Activated naive CD4-positive, alpha-beta T cell treated with anti-CD3 and anti-CD28 coated beads for 36 hours (primary cell): ENCODE measurements at places on chromosomes 6 and 20.

DNA sequence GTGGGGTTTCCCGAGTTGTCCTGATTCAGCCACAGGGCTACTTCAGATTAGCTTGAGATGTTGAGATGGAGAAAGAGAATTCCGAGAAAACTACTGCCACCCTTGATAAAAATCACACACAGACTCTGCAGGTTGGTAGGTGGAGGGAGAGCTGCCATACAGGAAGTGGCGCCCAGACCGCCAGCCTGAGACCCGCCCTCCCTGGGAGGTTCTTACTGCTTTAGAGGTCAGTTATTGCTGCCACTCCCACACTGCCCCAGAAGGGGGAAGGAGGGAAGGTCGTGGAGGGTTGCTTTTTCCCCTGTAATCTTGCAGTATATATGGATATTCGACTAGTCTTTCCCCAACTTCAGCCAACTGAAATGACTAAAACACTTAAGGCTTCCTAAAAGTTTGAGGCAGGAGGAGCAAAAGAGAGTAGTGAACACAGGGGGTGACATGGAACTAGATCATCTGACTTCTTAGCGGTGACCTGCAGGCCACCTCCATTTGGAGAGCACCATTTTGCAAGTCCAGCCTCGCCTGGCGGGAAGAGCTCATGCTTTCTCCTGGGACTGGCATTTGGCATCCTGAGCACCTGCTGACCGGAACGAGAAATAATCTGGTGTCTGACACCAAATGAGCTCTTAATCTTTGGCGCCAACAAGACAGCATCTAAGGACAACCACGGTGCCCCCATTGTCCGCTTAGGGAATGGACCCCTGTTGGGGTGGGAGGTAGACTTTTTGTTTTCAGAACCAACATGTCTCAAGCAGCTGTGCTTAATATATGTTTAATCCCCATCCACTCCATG lies 35.7 kb upstream of the SLC22A1 start:
- no peak for DNase-seq

- DNase-seq = peak; percentile 10
Observed at GRCh38 chr20:3471397-3472021, 691 bp downstream of the ATRN start.

DNA sequence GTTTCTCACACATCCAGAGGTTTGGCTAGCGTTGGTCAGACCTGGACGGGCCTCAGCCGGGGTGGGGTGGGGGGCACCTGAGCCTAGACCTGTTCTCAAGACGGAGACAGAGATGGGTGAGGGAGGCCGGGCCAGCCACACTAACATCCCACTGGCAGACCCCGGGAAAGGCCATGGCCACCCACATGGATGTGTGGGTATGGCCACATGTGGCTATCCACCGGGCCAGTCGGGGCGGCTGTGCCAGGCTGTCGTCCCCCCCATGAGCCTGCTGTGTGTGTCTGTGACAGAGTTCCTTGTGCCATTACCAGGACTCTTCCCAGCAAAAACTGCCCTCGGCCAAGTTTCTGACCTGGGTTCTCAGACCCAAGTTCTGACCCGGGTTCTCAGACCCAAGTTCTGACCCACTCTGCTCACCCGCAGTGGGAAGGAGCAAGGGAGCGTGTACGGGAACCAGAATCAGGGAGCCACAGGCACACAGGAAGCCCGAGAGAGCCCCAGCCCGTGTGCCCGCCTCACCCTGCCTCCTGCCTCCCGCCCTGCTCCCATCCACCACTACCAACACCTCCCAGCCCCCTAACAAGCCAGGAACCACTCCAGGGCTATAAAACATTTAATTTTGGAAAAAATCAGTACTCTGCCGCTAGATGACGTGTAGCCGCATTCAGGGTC lies 255.5 kb downstream of the TAF4 start:
- no peak for DNase-seq

DNA sequence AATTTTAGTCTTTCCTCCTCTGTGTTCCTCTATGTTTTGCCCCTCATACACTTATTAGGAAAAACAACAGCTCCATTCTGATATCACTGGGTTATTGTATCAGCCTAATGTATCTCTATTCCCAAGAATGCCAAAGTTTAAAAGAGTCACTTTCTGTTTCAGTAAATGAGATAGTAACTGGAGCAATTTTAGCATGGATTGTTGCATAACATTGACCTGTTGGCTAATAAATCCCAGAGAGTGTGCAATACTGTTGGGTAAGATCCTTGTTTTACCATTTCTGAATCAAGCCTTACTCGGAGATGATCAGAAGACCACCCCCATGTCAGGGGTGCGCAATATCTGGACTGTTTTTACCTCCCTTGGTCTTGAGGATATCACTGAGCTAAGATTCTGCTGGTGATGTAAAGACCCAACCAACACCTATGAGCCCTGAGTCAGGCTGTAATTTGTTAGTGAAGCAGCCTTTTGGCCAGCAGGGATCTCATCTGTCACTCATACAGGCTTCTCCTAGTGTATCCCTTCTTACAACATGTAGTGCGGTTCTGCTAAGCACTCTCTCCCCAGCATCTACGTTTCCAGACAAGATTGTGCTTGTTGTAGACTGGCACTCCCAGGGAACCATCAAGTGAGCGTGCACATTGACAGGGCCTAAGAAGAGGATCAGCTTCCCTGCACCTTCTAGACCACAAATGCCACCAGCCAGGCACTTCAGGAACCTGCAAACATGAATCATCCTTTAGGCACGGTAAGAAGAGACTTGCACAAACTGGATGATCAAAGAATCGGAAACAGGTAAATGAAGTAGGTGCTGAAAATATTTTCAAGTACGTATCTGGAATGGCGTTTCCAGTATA lies 11.5 kb upstream of the IPCEF1 start:
- peak; percentile 53 for DNase-seq

GRCh38 chr6:109073344-109074132 lies 21.1 kb downstream of the SESN1 start:
- DNase-seq = peak; percentile 66

DNA sequence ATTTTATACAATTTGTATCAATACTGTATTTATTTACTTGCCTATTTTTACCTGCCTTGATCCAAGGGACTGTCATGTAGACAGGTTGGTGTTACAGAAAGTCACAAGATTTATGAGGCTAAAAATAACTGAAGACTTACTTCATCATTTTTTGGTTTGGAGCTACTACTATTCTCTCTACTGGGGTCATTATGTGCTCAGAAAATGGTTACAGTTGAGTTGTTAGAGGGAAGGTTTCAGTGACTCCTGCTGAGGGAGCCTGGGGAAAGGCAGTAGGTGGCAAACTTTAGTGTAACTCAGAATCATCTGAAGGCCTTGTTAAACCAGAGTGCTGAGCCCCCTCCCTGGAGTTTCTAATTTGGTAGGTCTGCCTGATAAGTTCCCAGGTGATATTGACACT lies 118.8 kb downstream of the TINAG start:
- no peak for DNase-seq

GRCh38 chr6:56807326-56807988 lies 147.4 kb upstream of the BEND6 start:
- no peak for DNase-seq

DNA sequence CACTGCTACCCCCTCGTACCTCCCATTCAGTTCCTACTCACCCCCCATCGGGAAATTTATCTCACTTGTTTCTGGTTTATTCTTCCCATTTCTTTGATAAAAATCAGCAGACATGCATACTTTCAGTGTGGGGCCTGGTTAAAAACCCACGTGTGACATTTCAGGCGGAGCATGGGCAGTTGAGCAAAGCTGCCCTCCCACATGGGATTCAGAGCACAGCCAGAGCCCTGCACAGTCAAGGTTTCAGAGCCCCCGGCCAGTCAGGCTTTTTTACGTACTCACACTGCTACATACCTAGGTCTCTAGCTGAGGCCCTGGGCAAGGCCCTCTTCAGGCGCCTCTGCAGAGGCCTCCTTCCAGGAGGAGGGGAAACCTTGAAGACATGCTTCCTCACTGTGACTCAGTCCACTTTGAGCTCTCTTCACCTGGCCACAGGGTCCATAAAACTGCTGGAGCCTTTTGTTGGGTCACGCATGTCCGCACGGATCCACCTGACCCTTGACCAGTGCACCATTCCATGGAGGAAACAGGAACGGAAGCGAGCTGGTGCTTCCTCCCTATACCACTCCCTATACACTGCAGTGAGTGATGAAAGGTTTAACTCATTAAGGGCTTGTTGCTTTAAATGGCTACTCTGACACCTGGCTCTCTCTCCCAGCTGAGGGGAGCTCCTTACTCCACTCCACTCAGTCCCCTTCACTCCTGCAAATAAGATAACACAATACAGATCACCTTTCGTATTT lies 713.3 kb downstream of the PRKN start:
- DNase-seq = no peak

DNA sequence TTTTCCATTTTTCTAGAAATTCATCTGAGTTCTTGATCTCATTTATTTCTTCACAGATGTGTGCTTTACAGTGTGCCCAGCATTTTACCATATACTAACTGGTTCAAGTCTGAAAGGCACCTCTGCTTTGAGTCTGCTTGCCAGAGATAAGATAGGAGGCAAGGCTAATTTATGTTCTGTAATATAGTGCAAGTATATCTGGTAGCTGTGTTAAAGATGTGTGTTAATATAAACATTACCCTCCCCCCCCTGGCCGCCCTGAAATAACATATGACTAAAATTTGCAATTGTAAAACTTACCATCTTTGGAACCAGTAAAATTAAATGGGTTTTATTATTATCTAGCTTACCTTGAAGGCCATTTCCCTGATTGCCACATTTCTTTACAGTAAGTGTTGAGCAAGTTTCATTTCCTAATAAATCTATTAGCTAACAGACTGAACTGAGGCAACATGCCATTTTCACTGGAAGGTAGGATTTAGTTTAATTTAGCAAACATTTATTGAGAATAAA lies 2.7 kb downstream of the FBXO9 start:
- DNase-seq = no peak

DNA sequence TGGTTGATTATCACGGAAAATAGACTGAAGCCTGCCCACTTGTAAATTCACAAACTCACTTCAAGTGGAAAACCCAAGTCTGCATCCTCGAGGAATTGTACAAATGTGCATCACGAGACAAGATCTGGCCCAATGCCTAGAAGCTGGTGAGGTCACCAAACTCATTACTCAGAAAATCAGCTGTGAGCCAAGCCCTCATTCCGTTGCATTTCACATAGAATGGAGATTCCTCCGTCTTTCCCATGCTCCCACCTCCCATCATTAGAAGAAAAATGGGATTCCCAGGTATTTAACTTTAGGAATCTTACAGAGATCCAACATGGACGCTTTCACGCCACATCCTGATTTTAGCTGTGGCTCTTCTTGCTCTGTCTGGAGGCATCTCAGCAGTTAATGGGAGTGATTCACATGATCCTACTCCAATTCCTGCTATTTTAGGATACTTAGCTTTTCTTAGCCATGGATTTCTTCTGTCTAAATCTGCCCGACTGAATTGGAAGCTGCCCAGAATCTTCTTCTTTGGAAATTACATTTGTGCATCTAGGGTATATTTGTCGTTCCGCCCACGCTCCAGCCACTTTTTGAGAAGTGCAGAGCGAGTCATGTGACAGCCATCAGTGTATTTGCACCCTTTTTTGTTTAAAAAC lies 68.7 kb upstream of the STMND1 start:
- no peak for DNase-seq

- DNase-seq = no peak
Observed at GRCh38 chr6:143745166-143746133, 67.7 kb downstream of the PHACTR2 start.

- DNase-seq = no peak
Observed at GRCh38 chr6:167495506-167496401, 170.9 kb downstream of the TTLL2 start.

DNA sequence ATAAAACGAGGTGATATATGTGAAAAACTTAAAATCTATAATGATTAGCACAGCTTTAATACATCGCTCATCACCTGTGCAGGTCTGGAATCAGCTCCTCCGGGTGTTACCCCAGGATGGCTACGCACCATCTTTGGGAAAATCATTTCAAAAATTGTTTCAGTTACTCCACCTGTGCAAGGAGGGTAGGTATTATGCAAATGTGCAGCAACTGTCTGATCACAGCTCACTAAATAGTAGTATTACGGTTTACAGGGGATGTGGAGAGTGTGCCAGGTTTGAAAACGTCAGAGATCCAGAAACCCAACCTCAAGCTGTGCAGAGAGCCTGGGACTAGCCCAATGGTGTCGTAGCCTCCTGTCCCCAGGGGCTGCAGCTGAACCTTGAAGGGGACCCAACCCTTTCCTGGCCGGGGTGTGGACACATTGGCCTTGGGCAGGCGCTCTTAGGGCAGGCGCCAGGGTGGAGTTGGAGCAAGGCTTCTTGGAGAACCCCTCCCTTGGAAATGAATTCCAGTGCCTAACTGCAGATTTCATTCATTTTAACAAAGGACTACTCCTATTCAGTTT lies 24.2 kb upstream of the SGK1 start:
- DNase-seq = no peak

DNA sequence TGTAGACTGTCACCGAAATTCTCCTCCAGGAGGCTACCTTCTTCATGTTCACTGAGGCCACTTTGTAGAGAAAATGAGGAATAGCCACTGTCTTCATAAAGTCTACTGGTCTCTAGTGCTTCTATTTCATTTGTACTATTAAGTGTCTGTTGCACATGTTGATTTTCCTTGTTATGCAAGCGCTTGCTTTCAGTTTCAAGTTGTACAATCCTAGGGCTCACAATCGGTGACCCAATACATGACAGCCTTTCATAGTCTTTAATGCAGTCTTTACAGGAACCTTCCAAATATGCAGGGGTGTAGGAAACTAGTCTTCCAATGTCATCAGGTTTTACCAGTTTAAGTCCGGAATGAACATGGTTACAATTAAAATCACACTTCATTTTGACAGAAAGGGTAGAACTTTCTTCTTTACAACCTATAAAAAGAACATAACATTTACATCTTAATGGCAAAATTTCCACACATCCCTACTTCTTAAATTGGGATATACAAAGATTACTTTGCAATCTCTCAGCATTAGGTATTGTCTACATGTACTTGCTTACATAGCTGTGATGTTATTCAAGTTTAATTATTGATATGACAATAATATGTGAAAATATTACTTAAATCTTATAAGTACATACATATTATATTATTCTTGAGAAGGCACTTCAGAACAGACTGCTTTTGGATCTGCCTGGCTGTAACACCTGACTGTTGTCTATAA lies 7.5 kb downstream of the FBXO5 start:
- DNase-seq = no peak

DNA sequence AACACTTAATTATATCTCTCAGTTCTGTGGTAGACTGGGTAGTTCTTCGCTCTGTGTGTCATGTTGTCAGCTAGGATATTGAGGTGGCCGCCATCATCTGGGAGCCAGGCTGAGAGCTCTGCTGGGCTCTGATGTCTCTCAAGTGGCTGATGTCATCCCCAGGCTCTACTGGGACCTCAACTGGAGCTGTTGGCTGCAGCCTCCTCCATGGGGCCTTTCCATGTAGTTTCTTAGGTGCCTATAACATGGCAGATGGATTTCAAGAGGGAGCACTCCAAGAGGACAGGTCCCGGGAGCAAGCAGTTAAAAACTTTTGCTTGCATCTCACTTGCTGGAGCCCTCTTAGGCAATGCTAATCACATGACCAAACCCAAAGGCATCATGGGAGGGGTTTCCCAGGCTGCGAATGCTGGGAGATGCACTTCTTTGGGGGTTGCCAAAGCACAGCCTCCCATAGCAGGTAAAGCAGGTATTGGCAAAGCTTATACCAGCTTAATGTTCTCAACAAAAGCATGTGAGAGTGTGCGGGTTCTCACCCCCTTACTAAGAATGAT lies 129.8 kb downstream of the TMEM242 start:
- DNase-seq = no peak

- peak; percentile 20 for DNase-seq
Observed at GRCh38 chr6:132751306-132751705, 6.4 kb downstream of the VNN2 start.

- DNase-seq = no peak
Observed at GRCh38 chr6:96436398-96436797, 85.2 kb upstream of the UFL1 start.
